ENCODE measurements at places on chromosomes 16 and 17.

DNA sequence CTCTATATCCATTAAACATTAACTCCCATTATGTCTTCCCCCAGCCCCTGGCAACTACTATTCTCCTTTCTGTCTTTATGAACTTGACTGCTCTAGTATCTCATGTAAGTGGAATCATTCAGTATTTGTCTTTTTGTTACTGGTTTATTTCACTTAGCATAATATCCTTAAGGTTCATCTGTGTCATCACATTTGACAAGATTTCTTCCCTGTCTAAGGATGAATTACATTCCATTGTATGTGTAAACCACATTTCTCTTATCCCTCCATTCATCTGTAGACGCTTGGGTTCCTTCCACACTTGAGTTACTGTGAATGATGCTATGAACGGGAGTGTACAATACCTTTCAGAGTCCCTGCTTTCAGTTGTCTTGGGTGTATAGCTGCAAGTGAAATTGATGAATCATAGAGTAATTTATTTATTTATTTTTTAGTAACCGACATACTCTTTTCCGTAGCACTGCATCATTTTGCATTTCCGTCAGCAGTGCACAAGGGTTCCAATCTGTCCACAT lies 399.7 kb upstream of the RBFOX1 start:
- no peak for DNase-seq

GRCh38 chr17:7219812-7220592 lies at the start of the genes ACADVL and DLG4:
ACADVL (plus strand) TSS chr17:7219938; CDS start chr17:7219985, 47 bp downstream.
DLG4 (minus strand) TSS chr17:7219836.
- DNase-seq: peak; percentile 86

- DNase-seq: no peak
These were observed 63.1 kb downstream of the SPAG9 start for GRCh38 chr17:51057534-51057933.

DNA sequence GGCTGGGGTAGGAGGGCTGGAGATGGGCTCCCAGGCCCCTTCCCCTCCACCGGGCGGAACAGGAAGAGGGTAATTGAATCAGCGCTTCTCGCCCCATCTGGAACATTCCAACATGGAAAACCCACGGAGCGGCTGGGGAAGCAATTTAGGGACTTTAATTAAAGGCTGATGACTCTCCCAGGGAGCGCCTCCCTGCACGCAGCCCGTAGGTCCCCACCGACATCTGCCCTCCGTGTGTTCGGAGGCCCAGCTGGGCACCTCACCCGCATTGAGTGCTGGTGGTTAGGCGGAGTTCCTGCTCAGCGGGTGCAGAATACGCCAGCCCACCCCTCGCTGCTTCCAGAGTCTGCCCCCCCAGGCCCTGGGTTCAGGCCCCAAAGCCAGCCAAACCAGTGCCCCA lies 10.0 kb downstream of the HS3ST6 start:
- DNase-seq: no peak

DNA sequence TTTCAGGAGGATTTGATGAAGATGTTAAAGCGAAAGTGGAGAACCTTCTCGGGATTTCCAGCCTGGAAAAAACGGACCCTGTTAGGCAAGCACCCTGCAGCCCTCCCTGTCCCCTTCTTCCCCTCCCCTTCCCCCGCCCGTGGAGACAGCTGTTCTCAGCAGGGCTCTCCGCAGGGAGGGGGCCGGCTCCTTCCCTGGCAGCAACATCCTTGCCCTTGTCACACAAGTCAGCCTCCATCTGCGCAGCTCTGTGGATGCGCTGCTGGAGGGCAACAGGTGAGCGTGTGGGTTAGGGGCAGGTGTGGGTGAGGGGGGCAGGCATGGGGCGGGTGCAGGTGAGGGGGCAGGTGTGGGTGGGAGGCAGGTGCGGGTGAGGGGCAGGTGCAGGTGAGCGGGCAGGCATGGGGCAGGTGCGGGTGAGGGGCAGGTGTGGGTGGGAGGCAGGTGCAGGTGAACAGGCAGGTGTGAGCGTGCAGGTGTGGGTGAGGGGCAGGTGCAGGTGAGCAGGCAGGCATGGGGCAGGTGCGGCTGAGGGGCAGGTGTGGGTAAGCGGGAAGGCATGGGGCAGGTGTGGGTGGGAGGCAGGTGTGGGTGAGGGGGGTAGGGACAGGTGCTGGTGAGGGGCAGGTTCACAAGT lies 9.4 kb downstream of the CYBC1 start:
- peak; percentile 51 for DNase-seq
